ENCODE measurements at places on chromosomes 5 and 9.

DNA sequence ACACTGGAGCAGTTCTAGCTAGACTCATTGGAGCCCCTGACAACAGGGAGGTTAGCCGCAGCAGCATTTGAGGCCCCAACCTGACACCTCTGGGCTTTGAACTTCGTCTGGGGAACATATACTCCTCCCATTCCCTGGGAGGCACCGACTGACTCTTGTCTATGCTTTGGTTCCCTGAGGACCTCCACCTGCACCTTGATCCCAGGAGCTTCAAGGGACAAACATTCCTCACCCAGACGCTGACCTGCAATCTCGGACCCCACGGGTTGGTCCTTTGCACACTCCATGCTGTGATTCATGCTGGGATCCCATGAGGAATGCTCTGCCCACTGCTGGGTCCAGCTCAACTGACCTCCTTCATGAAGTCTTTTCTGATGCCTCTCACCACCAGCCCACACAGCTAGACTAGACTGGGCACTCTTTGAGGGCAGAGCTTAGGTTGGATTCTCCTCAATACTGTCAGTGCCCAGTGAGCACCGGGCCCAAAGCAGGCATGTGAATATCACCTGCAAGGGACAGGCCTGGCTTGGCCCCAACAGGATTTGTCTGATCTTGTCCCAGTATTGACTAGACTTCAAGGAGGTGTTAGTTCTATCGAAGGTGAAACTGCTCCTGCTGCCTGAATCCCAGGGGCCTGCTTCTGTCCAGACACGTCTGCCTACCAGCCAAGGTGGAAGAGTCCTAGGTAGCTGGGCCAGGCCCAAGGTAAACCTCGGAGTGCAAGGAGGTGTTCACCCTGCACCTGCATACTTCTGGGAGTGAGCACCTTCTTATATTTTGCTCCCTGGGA, 51.8 kb upstream of the ZBTB43 start:
- DNase-seq, result no peak

GRCh38 chr5:138625134-138625533, 49.9 kb upstream of the HSPA9 start:
- DNase-seq, result no peak

- no peak for DNase-seq
Observed at GRCh38 chr5:35282810-35283209, 52.5 kb upstream of the PRLR start.

GRCh38 chr5:140011297-140011802, 31.7 kb downstream of the NRG2 start:
- no peak for DNase-seq

- no peak for DNase-seq
Observed at GRCh38 chr9:119951090-119951489, 581.9 kb upstream of the BRINP1 start.

DNA sequence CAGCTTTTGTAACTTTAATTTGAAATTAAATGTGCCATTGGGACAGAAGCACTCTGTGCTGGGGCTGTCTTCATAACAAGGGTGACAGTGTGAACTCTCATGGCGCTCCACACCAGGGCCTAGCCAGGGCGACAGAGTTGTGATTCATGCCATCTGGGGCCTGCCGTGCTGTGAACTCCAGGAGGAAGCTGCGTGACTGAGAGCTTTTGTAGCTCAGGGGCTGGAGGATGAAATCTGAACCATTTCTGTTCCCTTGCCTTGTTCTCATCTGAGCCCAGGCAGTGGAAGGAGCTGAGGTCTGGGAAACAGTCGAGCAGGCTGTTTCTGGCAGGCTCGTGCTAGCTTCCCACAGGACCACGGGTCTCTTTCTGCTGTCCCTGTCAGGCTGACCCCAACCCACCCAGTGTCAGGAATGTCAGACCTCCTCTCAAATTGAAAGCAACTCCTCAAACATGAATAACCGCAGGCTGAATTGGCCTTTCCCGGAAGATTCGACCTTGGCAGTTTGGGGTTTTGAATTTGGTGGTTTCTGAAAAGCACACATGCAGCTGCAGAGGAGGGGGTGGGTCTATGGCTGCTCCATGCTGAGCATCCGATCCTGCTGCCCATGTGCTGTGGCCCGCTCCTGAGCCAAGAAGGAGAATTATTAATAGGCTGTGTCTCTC, 69.2 kb upstream of the RPS23 start:
- DNase-seq, result no peak

DNA sequence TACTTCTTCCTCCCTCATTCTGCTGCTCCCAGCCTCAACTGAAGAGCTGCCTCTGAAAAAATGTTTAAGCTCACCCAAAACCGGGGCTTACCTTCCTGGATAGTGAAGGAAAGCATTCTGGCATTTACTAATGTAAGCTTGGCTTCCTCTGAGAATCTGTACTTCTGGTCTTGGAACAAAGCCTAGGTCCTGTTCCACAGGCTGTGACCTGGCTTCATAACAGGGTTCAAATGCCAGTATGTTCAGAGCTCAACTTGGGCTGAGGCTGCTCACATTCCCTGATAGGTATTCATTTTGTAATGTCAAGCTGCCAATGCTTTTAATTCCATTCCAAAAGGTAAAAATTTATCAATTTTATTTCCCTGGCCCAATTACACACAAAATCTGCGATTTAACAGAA, 411.7 kb upstream of the KCNN2 start:
- no peak for DNase-seq

GRCh38 chr9:79000230-79001002, 571.3 kb upstream of the TLE4 start:
- no peak for DNase-seq

DNA sequence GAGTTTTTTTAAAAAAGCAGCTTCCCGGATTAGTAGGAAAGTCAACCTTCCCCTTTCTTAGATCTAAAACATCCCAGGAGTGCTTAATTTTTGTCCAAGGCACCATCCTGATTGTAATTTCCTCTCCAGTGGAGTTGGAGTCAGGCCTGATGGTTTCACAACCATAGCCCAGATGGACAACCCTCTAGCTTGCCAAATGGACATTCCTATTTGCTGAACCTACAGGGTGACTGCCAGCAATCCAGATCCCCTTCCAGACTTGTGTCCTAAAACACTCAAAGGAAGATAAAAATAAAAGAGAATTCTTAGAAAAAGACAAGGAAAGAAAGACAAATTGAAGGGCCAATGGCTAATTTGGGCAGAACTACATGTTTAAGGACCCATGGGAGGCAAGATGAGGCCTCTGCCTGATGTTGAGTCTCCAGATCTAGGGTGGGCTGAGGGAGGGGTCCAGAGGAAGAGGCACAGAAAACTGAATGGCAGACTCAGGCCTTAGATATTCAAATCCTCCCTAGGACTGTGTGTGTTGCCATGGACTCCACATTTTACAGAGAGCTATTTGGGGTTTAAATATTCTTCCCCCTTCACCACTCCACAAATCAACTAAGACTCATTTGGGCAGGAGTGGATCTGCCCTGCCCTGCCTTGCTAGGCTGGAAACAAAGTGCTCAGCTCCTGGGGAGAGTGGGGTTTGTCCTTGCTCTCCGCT, 38.5 kb upstream of the SLC44A1 start:
- DNase-seq, result no peak

GRCh38 chr5:160227012-160227411, 2.3 kb upstream of the FABP6 start:
- DNase-seq, result no peak

DNA sequence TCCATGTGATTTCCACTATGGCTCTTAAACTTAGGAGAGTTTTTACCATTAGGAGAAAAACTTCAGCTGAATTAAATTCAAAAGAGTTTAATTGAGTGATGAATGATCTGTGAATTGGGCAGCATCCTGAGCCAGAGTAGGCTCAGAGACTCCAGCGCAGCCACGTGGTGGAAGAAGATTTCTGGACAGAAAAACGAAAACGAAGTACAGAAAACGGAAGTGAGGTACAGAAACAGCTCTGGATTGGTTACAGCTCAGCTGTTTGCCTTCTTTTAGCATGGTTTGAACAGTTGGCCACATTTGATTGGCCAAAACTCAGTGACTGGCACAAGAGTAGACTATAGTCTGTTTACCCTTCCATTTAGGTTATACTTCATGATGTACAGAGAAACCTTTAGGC, 69.2 kb upstream of the PLPP1 start:
- no peak for DNase-seq

DNA sequence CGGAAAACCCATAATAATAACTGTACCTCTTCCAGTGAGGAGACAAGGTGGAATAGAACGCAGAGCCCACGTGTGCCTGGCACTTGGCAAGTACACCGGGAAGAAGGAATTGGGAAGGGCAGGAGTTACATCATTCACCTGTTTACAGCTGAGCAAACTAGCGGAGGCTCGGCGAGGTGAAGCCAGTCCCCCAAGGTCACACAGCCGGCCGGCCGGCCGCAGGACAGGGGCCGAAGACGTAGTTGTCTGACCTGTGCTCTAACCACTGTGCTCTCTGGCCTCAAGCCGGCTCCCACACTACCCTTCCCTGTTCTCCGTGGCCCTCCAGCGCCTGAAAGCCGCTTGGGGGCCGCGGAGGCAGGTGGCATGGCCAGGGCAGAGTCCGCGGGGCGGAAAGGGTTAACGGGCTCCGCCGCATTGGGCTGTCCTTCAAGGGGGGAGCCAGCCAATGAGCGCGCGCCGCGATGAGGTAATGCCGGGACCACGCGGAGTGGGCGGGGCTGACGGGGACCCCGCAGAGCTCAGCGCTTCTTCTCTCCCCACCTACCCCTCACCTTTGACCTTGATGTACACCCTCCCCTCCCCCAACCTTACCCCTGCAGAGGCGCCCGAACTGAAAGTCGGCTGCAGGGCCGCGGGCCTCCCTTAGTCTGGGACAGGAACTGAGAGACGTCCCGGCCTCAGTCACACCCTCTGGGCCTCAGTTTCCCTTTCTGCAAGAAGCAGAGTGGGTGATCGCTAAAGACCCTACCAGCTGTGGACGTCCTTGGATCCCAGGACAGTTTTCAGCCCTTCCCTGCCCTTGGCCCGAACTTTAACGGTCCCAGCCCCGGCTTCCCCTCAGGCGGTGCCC, 125.1 kb downstream of the C9orf50 start:
- peak; percentile 81 for DNase-seq

- DNase-seq, result no peak
Observed at GRCh38 chr5:137837491-137838394, 29.9 kb upstream of the MYOT start.

DNA sequence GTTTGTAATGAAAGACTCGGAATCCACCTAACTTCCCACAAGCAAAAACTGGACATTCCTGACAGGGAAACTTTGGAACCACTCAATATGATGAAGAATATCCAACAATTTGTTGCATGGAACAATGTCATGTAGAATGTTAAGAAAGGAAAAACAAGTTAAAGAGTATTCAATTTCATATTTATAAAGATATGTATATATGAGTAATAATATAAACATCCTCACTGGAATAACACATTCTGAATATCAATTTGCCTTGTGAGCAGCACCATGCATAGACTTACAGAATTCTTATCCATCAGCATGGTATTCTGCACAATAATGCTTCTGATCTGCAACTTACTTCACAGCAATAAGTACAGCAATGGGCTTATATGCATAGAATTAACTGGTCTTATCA, 650.3 kb downstream of the SEMA5A start:
- DNase-seq, result no peak

- no peak for DNase-seq
Observed at GRCh38 chr5:36457511-36458270, 148.7 kb upstream of the SLC1A3 start.

DNA sequence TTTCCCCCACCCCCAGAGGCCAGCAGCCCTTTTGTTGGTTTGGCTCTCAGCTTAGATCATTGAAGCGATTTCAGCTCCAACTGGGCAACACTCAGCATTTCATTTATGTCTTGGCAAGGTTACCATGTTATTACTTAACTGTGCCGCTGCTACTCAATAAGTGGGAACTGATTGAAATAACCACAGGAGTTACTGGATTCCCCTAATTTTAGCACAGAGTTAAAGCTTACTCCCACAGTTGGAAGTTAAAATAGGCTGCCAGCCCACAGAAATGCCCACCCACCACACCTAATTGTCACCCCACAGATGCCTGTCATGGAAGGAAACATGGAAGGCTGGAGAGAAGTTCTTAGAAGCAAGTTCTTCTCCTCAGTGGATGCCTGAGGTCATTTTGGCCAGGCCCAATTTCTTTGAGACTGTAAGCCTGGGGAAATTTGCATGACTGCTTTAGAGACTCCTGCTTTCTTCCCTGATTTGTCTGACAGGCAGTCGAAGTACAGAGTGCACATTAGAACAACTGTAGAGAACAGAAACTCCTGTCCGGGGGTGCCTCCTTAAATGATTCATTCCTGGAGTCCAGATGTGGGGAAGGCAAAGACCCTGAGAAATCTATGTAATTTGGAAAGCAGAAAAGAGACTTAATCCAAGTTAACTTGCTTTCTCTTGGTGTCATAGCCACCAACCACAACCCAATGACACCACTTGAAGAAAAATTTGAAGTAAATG, 370.0 kb downstream of the ZSWIM6 start:
- no peak for DNase-seq

DNA sequence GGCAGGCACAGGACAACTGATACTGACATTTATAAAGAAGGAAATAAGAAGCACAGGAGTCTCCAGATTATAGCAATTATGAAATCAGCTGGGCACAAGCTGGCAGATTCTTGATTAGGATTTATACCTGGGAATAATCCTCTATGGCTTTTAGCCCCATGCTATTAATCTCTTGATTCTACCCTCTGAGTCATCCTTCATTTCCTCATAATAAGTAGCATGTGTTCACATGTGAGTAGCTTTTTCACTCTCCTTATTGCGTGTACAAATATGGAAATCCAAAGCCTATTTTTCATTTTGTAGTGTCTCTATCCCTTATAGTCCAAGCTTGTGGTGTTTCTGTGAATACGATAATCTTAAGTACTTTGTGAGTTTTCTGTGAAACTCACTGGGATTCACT, 185.0 kb upstream of the PRLR start:
- DNase-seq, result no peak

GRCh38 chr5:147859962-147860640, 18.4 kb upstream of the SCGB3A2 start:
- DNase-seq, result no peak

GRCh38 chr5:42400474-42400873, 22.8 kb upstream of the GHR start:
- no peak for DNase-seq

- no peak for DNase-seq
Observed at GRCh38 chr5:5451863-5452262, 29.4 kb downstream of the ICE1 start.

- DNase-seq, result no peak
Observed at GRCh38 chr5:140554454-140554853, 2.8 kb downstream of the SRA1 start.

- DNase-seq, result no peak
Observed at GRCh38 chr5:6822556-6823343, 109.5 kb downstream of the TENT4A start.

DNA sequence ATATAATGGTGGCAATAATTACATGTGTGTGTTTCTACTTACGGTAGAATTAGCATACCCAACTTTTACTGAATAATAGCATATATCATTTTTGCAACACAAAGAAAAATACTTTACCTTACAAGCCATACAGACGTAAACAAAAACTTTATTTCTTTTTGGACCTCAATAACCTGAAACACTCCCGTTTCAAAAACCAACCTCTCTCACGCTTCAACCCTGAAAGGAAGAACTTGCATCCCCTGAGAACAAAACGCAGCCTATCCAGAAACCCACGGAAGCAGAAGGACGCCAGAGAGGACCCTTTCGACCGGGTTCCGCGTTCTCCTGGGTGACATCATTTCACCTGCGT, at the start of gene RNF38:
Gene RNF38 (minus strand): TSS at position 290 of the 352 bp plus-strand sequence. CDS start 161 bp downstream, at position 129.
- DNase-seq, result no peak
